ENCODE measurements at places on chromosomes 5 and 9. TPM values are rescaled to one million over a fixed set of nuclear protein-coding genes. Genes with fewer than 3 reads are reported as not detected.

DNA sequence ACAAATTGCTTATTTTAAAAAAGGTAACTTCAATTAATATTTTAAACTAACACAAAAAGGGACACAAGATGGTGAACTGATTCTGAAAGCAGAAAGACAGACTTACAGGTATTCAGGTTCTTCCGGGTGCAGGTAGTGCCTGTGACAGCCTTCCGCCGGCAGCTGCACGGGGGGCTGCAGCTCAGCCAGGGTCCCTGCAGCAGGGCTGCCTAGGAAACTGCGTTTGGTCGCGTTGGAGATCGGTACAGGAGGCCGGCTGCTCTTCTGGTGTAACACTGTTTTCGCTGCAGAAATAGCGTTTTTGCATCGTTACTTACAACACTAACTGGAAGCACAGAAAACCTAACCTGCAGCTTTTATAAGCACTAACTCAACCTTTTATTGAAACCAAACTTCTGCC is 80.0 kb downstream of the CAMSAP1 start:
- no peak for DNase-seq

- no peak for DNase-seq
Observed at GRCh38 chr5:125109293-125109692, 362.9 kb upstream of the ZNF608 start.

DNA sequence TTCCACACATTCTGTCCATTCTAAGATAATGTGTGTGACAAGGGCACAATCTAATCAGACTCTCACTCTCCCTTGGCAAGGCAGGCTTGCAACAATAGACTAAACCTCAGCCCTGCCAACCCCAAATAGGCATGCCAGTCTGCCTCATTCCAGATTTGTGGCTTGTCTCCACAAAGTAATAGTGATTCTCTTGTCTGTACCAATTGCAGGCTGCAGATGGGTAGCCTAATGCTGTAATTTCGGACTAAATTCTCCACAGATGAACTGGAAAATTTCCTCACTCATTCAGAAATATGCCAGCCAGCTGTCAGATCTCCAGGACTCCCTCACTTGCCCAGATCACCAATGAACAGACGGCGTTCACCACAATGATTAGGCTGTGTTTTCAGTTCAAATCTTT is 413.6 kb downstream of the ELAVL2 start:
- no peak for DNase-seq

DNA sequence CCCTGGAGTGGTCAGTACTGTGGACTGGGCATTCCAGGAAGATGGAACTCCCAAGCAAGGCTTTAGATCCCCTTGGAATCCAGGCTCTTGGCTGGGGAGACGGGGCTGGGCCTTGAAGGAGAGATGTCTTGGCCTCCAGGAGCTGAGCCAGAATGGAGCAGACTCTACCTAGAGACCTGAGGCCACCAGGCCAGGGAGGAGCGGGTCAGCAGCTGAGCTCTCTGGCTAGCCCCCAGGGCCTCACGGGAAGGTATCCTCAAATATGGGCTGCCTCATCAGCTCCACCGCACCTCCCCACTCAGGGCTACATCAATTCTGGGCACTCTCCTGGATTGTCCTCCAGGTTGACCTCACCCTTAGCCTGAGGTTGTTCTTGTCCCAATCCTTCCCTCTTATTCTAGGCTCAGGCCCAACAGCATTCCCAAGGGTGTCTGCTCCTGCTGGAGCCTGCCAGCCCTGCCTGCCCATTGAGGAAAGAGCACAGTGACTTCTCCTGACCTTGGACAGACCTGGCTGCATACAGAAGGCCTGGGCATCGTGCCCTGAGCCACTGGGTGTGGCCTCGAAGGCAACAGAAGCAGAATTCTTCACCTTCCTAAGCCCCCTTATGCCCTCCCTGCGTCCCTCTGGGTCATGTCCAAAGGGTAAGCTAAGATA is 3.0 kb upstream of the PDLIM4 start:
- peak; percentile 88 for DNase-seq

DNA sequence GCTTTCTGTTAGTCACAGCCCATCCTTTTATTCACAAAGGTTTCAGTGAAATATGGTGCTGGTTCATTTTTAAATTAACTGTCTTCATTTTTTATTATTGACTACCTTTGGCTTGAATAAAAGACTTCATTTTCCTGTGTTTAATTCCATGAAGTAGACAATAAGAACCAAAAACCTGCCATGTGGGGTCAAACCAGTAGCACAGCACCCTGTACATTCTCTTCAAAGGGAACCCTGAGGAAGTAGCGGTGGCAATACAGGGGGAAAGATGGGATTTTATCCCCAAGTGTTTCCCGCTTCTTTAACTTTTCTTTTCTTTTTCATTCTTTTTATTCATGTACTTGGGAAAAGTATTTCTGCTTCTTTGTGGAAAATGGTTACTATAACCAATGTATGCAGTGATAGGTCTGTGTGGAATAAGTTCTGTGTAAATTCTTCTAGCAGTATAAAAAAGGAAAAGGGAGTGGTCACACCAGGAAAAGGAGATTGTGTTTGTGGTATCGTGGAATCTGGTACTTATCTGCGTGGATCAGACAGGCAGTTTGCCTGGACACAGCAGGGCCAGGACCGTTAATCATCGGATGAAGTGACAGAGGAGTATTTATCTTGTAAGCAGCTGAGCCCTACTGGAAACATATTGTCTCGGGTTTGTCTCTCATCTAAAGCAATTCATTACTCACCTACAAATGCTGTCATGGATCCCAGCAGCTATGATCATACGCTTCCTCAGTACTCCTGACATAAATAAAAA is 94.2 kb downstream of the PPIC start:
- no peak for DNase-seq

GRCh38 chr5:14032918-14033317 is 88.4 kb upstream of the DNAH5 start:
- DNase-seq: no peak

- no peak for DNase-seq
Observed at GRCh38 chr5:61450493-61451279, 118.6 kb downstream of the ZSWIM6 start.

- no peak for DNase-seq
Observed at GRCh38 chr9:115415450-115415849, 297.5 kb upstream of the TNC start.

DNA sequence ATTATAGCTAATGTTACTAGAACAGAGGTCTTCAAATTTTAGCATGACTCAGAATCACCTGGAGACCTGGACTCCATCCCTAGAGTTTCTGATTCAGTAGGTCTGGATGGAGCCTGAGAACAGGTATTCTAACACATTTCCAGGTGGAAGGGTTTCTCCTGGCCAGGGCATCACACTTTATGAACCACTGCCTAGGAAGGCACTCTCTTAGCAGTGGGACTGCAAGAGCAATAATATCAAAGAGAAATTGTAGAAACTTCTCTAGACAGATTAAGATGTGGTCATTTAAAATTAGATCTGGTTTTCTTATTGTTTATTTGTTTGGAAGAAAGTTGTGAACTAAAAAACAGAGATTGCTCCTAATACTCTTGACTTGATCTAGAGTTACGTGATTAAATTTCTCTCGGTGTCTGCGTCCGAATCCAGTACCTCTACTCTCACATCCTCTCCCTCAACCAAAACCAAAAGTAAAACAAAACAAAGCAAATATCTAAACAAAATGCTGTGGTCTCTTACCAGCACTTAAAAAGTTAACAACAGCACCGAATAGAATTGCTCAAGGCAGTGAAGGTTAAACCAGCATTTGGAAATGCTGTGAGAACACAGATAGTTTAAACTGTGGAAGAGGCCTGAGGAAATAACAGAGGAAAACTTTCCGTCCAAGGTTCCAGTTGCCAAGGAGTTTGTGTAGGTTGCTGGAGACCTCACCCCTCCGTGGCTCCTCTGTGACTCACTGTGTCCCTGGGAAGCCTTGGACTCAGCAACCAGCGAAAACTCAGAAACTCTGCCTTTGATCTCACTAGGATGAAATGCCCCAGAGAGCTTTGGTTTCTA is 193.4 kb downstream of the ARRDC3 start:
- no peak for DNase-seq

DNA sequence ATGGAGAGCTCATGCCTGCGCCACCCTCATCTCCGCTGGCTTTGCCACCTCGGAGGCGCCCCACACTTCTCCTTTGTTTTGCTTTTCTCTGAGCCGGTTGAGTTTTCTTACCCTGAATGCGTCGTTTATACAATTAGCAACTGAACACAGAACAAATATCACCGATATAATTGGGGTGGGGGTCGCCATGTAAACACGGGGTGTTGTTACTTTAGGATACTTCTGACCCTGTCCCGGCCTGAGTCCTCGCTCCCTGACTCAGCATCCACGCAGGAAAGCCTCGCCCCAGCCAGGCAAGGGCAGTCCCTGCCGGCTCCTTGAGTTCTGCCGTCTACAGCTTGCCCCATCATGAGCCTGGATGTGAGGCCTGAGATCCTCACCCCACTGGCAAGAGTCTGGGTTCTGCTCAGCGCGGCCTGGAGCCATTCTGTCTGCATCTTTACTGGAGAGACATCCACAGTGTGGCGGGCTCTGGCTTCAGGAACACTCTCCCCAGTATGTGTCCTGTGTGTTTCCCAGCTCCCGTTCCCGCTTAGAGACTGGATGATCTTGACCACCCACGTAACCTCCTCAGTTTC is 5.5 kb downstream of the NKX2-5 start:
- DNase-seq: peak; percentile 33

GRCh38 chr5:117486261-117486660 is 911.6 kb upstream of the SEMA6A start:
- no peak for DNase-seq

GRCh38 chr5:93348231-93348630 is 232.8 kb downstream of the NR2F1-AS1 start:
- DNase-seq: no peak

- no peak for DNase-seq
Observed at GRCh38 chr5:163245584-163245983, 191.8 kb upstream of the CCNG1 start.

- DNase-seq: no peak
Observed at GRCh38 chr5:154590093-154590724, 112.2 kb upstream of the HAND1 start.

GRCh38 chr5:109901628-109901981 is 211.9 kb downstream of the MAN2A1 start:
- DNase-seq: no peak

GRCh38 chr5:39108987-39109386 is 34.8 kb upstream of the RICTOR start:
- DNase-seq: no peak

DNA sequence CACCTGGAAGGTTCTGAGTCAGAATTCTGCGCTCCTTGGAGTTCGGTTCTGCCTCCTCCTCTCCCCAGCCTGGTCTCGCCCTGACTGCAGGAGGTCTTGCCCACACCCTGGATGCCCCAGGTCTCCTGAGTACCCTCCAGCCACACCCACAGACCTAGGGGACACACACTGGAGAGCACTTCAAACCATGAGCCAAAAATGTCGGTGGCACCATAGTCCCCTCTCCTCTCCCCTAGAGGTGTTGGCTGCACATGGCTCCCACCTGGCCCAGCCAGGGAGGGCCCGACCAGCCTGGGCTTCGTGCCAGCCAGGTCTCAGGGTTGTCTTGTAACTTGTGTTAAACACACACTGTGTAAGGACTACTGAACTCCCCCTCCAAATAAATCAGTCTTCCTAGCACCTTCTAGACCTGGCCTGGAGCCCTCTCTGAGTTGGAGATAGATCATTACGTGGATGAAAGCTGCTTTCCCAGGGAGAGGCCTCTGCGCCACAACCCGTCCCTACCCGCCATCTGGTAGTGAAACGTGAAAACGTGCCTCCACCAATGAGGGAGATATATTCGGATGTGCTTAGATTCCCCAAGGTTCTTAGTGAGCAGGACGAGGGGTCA is 49.9 kb upstream of the CTSL start:
- no peak for DNase-seq

- DNase-seq: no peak
Observed at GRCh38 chr9:75133396-75133795, 45.1 kb downstream of the OSTF1 start.

DNA sequence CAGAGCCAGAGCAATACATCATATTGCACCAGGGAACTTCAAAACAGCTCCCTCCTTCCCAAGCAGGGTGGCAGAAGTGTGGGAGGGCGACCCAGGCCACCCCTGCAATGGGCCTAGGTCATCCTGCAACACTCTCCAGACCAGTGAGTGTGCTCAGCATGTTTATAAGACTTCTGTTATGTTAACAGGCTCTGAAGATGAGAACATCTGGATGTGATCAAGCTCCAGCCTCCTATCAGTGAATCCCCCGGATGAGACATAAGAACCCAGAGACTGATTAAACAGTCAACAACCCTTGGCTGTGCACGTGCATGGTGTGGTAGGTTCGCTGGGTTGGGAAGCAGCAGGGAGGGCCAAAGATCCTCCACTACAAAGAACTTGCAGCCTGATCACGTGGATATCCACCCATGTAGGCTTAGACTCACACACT is 63.3 kb downstream of the ABCA1 start:
- DNase-seq: no peak

DNA sequence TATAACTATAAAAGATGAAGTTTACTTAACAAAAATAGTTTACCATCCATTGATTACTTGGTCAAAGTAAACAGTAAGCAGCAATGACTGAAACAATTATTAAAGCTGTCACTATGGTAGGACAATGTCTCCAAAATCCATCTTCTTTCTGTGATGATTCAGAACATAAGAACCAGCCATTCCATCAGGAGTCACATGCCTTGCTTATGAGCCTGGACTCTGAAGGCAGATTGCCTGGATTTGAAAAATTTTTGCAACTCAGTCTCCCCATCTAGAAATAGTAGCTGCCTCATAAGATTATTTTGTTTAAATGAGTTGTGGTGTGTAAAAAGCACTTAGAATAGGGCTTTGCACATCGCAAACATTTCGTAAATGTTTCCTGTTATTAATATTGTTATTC is 136.2 kb downstream of the LIFR start:
- no peak for DNase-seq

DNA sequence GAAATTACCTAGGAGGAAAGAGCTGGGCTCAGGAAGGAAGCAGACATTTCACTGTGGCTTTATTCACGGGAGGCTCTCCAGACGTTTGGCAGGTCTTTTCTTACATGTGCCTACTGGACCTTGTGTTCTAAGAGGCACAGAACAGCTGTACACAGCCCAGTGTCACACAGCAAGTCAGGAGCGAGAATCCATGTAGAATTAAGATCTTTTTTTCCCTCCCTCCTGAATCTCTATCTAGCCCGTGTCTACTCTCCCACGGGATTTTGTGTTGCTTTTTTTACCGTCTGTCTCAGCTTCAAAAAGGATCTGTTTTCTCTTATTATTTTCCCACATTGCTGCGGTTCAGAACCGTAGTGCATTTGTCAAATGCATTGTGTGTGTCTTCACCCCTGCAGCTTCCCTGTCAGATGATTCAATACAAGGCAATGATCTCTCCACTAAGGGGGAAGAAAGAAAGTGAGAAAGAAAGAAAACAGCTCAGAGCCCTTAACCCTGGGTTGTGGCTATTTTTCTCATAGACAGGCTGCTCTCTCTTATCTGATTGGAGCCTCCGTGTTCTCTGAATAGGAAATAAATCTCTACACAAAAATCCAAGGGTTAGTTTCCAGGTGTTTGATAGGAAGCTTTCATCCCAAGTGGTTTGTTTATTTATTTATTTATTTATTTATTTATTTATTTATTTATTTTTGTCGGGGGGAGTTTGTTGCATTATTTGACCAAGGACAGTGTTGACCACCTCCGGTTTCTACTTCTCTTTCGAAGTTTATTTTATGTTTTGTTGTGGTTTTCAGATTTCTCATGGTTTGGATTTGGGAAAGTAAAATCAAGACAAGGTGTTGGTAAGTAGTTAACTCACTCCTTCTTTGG is 191.0 kb downstream of the NTRK2 start:
- no peak for DNase-seq

HTR1A gene
- total RNA-seq: not detected

SIGMAR1 gene
- 23.1 TPM for total RNA-seq

PTGS1 gene
- 3.4 TPM for total RNA-seq

MZB1 gene
- 1.6 TPM for total RNA-seq

IRX2 gene
- 3.1 TPM for total RNA-seq

PLAC8L1 gene
- total RNA-seq: 0.45 TPM

MARCHF6 gene
- total RNA-seq: 165 TPM

CDH9 gene
- total RNA-seq: not detected

ZFP2 gene
- total RNA-seq: 0.67 TPM
